ENCODE measurements at places on chromosomes 11 and 22.

DNA sequence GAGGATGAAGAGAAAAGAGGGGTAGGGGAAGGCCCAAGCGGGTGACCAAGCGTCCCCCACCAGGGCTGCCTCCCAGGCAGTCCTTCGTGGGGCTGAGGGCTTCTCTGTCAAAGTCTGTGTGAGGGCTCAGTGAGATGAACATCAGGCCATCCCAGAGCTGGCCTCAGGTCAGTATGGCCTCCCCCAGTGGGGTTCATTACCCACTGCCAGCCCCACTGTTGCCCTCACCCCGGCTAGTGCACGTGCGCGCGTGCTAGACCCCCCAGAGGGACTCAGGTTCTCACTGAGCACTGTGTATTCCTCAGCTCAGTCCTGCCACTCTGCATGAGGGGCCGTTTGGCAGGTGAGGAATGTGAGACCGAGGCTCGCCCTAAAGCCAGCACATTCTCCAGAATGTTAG is 3.3 kb downstream of the KDELR3 start:
- no peak for DNase-seq

DNA sequence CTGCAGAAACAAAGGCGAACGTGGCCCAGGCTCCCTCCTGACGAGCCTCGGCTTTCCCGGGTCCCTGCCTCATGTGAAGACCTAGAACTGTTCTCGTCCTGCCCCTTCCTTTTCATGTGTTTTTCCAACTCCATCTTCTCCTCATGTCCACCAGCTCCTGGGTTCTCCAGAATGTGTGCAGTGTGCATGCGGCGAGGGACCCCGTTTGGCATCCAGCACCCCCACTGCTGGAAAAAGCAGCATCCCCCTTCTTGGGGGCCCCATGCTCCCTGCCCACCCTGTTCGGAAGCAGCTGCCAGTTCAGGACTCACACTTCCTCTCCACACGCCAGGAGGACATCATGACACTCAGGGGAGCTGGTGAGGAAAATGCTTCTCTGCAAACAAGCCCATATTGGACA is 313.5 kb downstream of the BRD1 start:
- DNase-seq = no peak

DNA sequence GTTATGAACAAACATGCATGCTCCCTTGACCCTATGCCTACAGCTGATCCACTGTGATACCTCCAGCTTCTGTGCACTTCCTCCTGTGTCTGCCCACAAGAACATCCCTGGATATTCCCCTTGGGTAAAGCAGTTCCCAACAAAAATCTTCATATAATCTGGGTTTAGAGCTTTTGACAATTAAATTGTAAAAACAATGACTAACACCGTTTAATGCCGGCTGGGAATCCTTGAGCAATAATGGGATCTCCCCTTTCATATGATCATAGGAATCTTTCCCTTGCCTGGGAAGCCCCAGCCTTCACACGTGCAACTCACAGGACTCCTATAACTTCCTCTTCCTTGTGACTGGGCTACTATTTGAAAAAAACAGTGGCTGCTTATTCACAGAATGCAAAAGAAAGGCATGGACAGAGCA is 6.3 kb upstream of the ZC3H12C start:
- peak; percentile 46 for DNase-seq

DNA sequence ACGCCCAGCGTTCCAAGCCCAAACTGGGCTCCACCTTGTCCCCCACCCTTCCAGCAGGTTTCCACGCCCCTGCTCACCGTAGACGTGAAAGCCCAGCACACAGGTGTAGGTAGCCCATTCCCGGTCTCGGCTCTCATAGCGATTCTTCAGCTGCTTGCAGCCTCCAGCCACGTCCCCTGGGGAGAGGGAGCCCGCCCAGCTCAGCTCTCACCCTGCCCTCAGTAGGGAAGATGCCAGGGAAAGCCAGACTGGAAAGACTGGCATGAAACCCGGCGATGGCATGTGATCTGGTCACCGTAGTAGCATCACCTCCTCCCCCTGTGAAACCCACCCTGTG is 1.4 kb upstream of the MTA2 start:
- DNase-seq = no peak

GRCh38 chr22:49196046-49196511 is 631.6 kb downstream of the BRD1 start:
- no peak for DNase-seq

DNA sequence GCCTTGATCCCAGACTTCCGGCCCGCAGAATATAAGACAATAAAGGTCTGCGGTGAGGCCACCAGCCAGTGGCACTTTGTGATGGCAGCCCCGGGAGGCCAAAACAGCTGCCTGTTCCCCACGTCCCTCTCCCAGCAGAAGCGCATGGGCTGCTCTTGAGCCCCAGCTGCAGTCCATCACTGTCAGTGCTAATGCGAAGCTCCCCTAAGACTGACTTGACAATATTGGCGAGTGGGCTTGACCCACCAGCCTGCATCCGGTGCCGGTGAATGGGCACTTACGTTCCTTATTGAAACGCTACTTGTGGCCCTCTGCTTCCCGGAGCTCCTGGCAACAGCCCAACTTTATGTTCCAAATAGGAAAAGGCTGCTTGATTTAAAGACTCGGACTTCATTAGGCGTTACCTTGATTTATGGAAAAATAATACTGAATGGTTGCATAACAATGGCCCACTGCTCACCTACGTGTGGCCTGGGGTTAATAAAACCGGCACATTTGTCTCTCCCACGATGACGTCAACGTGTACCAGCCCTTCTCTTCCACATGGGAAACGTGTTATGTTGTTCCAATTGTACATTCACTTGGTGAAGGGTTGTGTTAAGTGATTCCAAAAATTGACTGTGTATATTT is 93.4 kb upstream of the SEPTIN5 start:
- no peak for DNase-seq

GRCh38 chr11:105986554-105986953 is 35.5 kb downstream of the MSANTD4 start:
- DNase-seq = no peak

- no peak for DNase-seq
Measured at GRCh38 chr22:30373331-30374325, 13.6 kb downstream of the RNF215 start.

GRCh38 chr11:10730151-10730550 is 20.9 kb upstream of the CTR9 start:
- no peak for DNase-seq

GRCh38 chr11:44923115-44923514 is 27.6 kb downstream of the TP53I11 start:
- DNase-seq = no peak

- no peak for DNase-seq
Measured at GRCh38 chr11:117583063-117583801, 213.8 kb downstream of the DSCAML1 start.

GRCh38 chr11:17314232-17314547 is 37.4 kb upstream of the NCR3LG1 start:
- DNase-seq = peak; percentile 89

DNA sequence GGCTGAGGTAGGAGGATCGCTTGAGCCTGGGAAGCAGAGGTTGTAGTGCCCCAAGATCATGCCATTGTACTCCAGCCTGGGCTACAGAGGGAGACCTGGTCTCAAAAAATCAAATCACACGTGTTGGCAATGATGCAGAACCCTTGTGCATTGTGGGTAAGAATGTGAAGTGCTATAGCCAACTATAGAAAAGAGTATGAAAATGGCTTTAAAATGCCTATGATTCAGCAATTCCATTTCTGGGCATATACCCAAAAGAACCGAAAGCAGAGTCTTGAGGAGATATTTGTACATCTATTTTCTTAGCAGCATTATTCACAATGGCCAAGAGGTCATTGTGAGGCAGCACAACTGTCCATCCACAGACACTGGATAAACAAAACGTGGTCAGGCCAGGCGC is 2.6 kb upstream of the FADS3 start:
- peak; percentile 90 for DNase-seq

GRCh38 chr11:17573526-17573925 is 26.5 kb downstream of the OTOG start:
- DNase-seq = no peak

DNA sequence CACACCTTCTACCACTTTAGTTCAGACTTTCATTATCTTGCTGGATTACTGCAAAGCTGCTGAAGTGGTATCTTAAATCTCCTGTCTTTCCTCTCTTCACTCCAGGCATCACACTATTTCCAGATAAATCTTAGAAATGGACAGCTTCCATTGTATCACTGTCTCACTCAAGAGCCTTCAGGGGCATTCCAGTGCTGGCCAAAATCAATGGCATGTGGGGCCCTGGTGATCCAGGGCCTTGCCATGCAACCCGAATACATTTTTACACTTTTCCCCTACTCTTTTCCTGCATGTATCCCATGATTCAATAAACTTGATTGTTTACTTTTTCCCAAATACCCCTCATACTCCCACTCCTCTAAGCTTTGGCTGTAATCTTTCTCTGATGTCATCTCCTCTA is 39.4 kb upstream of the DEUP1 start:
- DNase-seq = no peak

- DNase-seq = no peak
Measured at GRCh38 chr22:24833881-24834495, 28.0 kb downstream of the SGSM1 start.

DNA sequence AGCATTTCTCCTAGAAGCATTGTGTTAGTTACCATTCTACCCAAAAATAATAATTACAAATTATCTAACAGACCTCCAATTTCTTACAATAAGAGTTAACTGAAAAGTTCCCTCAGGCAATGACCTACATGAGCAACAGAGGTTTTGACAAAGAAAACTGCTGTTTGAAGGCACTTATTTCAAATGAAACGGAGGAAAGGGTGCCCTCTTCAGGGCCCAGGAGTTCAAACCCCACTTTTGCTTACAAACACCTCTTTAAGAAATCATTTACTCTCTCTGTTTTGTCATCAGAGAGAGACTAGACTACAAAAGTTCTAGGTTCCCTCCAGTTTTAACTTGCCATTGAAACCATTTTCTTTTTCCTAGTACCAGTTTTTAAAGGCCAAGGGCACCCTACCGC is 56.7 kb downstream of the AMBRA1 start:
- peak; percentile 30 for DNase-seq

- peak; percentile 94 for DNase-seq
Measured at GRCh38 chr22:30422481-30423300, 2.9 kb upstream of the MTFP1 start.

- DNase-seq = no peak
Measured at GRCh38 chr11:71399341-71399740, 48.9 kb downstream of the DHCR7 start.

GRCh38 chr11:26687351-26687750 is 34.5 kb downstream of the SLC5A12 start:
- DNase-seq = no peak

DNA sequence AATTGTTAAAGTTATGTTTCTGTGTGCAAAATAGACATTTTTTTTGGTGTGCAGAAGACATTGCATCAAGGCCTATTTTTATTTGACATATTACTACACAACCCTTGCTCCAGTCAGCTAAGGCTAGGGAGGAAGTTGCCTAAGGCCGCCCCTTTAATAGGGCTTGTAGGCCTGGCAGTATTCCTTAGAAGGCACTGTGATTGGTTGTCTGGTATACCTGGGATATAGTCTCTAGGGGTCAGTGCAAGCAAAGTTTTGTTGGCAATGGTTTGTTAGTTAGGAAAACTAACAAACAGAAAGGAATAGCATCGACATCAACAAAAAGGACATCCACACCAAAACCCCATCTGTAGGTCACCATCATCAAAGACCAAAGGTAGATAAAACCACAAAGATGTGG is 16.9 kb downstream of the CCDC15 start:
- no peak for DNase-seq

DNA sequence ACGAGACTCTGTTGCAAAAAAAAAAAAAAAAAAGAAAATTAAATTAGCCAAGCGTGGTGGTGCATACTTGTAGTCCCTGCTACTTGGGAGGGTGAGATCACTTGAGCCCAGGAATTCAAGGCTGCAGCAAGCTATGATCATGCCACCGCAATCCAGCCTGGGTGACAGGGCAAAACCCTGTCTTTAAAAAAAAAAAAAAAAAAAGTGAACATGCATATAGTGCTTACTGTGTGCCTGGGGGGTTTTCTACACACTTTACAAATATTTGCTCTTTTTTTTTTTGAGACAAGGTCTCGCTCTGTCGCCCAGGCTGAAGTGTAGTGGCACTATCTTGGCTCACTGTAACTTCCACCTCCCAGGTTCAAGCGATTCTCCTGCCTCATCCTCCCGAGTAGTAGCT is 12.9 kb downstream of the TPST2 start:
- DNase-seq = no peak

- DNase-seq = peak; percentile 56
Measured at GRCh38 chr11:74717221-74717969, 13.8 kb downstream of the CHRDL2 start.

All from adipocyte (in vitro differentiated cells).